ENCODE measurements at places on chromosomes 13 and 19.

DNA sequence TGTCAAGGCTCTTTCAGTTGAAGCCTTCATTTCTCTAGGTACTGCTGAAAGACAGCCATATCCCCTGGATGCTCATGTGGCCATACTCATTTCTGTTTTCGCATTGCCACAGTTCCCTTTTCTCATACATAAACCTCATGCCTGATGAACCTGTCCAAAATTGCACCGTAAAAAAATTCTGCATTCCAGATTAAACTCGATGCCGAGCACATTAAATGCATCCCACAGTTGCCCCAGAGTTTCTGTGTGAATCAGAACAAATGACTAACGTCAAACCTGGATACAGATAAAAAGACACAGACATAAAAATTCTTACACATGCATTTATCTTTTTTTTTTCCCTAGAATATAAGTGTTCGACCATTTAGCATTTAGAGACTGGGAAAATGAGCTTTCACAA lies 288.2 kb downstream of the COG6 start:
- no peak for DNase-seq

DNA sequence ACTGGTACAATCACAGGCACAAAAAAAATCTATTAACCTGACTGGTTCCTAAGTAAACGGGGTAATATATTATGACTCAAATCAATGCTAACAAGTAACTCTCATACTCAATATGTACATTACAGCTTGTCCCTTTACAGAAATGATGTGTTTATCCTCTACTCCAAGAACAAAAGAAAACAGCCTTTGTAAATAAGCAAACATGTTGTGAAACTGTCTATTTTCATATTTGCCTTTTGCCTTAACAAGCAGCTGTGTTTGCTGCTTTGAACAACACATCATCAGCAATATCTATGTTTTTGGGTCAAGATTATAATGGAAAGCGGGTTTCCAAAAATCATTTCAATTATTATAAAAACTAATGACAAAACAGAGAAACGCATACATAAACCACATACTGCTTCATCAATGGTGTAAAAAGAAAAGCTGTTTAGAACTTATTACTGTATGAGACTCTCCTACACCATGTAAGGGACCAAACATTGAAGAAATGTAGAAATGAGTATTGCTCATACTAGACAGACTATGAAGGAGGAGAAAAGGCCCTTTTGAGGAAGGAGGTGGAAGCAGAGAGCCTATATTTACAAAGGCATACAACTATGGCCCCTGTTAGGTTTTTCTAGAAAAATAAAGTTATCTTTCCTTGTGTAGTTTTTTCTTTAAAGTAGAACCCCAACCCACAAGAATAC lies 14.8 kb downstream of the TBC1D4 start:
- no peak for DNase-seq

GRCh38 chr13:80881495-80881894 lies 540.6 kb upstream of the SPRY2 start:
- no peak for DNase-seq

GRCh38 chr13:51833980-51834379 lies 11.0 kb downstream of the TMEM272 start:
- no peak for DNase-seq

DNA sequence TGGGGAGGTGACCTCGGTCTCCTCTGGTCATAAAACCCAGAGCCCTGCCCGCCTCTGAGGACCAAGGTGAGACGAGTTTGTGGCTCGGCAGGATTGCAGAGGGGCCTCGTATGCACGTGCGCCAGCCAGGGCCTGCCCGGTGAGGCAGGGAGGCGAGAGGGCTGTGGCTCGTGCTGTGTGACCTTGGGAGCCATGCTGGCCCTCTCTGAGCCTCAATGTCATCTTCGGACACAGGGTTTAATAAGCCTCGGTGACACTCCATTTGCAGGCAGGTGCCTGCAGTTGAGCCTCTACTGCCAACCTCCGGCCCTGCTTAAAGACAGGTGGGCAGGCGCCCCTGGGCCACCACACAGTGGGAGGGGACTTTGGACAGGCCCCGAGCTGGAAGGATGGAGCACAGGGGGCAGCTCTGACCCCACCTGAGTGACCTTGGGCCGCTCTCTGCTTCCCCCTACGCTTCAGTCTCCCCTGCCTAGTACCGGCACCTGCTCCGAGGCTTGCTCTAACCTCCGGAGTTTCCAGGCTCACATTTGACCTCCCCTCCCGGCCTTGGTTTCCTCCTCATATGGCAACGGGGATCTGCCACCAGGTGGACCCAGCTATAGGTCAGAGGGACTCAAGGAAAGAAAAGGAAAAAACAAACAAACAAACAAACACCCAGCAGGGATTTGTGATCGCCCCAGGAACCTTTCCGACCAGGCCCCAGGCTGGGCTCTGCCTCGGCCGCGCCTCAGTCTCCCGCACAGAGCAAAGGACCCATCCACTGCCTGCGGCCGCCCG lies 3.1 kb downstream of the ZBTB7A start:
- DNase-seq: no peak

- no peak for DNase-seq
Observed at GRCh38 chr19:34806976-34807860, 34.2 kb upstream of the ZNF599 start.

- peak; percentile 16 for DNase-seq
Observed at GRCh38 chr19:33064458-33064791, 263 bp downstream of the RHPN2 start.

DNA sequence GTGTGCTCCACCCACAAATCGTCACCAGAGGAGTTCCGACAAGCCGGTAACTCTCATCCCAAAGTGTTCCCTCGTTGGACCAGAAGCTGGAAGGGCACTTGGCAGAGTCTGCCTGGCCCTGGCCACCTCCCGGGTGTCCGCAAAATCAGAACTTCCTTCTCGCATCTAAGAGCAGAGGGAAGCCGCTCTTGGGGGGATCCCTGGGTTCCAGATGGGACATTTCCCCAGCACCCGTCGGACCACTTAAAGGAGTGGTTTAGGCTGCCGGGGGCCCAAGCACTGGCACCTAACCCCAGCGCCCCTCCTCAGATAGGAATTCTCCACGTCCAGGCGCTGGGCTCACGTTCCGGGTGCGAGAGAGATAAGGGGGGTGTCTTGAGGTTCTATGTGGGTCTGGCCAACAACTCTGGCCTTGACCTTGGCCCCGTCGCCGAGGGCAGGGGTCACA lies 857 bp upstream of the MAP2K7 start:
- DNase-seq: no peak

GRCh38 chr13:27926644-27927434 lies 7.0 kb downstream of the PDX1 start:
- no peak for DNase-seq

- no peak for DNase-seq
Observed at GRCh38 chr13:45368005-45368404, 27.0 kb upstream of the TPT1 start.

GRCh38 chr19:10230173-10230860 lies 814 bp downstream of the S1PR2 start:
- peak; percentile 66 for DNase-seq

- DNase-seq: no peak
Observed at GRCh38 chr19:14972676-14973075, 7.0 kb downstream of the SLC1A6 start.

- DNase-seq: no peak
Observed at GRCh38 chr19:28456252-28456651, 756.7 kb downstream of the UQCRFS1 start.

DNA sequence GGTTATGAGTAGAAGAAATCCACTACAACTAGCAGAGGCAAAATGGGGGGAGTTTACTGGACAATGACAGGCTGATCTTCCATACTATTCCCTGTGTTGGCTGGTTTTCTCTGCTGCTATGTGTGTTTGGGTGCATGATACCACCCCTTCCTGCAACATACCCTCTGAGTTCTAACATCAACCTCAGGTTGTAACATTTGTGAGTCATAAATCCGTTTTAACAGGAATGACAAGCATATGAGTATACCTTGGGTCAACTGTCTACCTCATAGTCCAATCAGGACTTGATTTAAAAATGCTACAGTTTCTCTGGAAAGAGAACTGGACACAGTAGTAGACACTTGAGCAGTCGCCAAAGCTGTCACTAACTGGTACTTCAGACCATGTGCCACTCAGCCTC lies 422.9 kb downstream of the KCTD12 start:
- no peak for DNase-seq

GRCh38 chr19:19271828-19272599 lies 1.1 kb downstream of the TM6SF2 start:
- no peak for DNase-seq

- peak; percentile 11 for DNase-seq
Observed at GRCh38 chr19:57709616-57710015, 612 bp upstream of the ZNF154 start.

DNA sequence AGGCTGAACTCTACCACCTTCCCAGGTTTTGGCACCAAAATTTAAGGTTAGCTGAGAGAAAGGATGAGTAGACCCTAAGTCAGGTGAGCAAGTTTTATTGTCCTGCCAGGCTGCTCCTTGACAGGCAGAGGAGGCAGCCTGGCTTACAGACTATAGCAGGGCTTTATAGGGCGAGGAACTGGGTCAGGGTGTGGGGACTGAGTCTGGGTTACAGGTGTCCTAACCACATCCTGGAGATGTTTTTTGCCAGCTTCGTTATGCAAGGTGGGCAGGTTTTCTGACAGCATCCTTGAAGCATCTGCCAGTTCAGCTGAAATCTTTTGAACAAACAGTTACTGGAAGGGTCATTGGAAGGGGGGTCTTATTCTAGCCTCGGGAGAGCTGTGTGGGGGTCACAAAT lies 905.7 kb upstream of the SLITRK5 start:
- no peak for DNase-seq

GRCh38 chr19:34096020-34096915 lies 76.0 kb upstream of the LSM14A start:
- peak; percentile 17 for DNase-seq

DNA sequence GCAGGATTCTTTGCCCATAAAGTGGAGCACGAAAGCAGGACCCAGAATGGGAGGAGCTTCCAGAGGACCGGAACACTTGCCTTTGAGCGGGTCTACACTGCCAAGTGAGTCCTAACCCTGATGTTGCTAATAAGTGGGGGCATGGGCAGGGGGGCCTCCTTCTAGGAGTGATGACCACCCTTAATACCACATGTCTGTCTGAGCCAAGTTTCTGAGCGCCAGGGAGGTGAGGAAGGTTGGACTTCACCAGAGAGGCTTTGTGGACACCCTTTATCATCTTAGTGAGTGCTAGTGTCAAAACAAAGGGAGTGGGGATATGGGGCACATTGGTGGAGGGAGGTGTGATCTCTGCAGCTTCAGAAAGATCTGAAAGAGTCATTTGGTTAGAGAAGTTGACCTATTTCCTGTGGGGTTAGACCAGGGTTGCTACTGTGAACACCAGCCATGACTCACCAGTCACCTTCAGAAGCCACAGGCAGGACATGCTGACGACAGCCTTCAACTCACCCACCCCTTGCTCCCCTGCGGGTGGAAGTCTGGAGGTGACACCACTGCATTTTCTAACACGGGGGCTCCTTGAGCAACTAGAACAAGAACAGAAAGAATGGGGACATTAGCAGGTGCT lies 8.8 kb downstream of the ALOX5AP start:
- DNase-seq: no peak

DNA sequence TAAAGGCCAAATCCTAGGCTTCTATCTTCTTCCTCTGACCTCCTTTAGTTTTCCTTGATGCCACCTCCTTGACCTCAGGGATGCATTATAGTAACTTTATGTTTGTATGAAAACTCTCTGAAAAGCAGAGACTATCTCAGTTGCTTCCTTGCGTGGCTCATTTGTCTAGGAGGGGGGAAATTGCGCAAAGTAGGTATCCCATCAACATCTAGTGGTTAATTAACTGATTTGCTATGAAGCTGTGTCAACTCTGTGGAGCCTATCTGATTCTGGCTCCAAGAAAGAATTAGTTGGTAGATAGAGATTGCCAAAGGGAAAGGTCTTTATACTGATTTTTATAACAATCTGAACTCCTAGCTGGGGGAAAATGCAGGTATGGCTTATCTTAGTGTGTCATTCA lies 82.1 kb upstream of the FRY start:
- no peak for DNase-seq

DNA sequence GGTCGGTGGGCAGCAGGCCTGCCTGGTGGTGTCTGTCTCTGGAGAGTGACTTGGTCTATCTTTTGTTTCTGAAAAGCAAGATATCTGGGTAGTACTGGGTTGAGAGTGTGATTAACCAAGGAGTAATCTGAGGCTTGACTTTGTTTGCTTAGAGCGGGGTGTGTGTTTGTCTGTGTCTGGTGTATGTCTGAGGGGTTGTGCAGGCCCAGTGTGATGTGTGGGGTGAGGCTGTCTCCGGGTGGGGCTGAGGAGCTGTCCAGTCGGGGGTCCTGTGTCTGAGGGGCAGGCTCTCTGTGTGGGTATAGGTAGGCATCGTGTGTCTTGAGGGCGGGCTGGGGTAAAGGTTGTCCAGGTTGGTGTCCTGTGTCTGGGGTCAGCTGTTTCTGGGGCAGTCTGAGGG lies 11.1 kb upstream of the TIMM50 start:
- DNase-seq: no peak

- no peak for DNase-seq
Observed at GRCh38 chr19:49564616-49565045, 15.7 kb downstream of the NOSIP start.

GRCh38 chr19:36527873-36528193 lies 238 bp downstream of the ZNF260 start:
- no peak for DNase-seq

GRCh38 chr19:39390451-39390750 lies 505 bp downstream of the PAF1 start:
- no peak for DNase-seq

- peak; percentile 31 for DNase-seq
Observed at GRCh38 chr13:24747248-24748060, 16.5 kb upstream of the RNF17 start.

GRCh38 chr13:26411206-26411605 lies 146.3 kb upstream of the WASF3 start:
- no peak for DNase-seq

DNA sequence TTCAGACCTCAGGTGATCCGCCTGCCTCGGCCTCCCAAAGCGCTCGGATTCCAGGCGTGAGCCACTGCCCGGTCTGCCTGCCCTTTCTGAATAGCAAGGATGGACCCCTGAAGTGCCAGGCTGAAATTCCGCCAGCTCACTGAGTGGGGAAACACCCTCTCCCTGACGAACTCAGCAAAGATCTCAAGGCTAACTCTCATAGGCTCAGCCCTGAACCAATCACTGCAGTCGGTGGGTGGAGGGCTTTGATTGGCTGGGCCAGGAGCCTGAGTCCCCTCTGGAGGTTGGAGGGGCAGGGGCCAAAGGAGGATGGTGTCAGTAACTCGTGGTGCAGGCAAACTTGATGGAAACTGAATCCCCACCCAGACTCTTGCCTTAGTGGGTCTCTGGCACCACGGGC lies 11.2 kb upstream of the COMP start:
- no peak for DNase-seq

GRCh38 chr19:14871619-14872230 lies 14.2 kb downstream of the OR7A17 start:
- no peak for DNase-seq
